ENCODE measurements at places on chromosomes 5 and 9.

DNA sequence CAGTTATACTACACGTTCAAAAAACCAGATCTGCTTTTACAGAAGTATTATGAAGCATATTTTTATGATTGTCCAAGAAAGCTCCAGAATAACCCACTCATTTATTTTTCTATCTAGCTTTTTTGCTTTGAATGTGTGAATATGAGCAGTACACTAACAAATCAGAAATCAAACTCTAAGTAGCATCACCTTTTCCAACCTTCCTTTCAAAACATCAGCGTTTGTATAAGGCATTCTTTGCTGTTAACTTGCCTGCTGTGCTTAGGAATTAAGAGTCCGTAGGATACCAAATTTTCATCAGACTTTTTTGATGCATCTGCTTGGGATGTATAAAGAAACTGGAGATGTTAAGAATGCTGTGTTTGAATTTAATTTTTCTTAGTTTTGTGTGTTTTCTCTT lies 3.8 kb downstream of the TLE4 start:
- no peak for DNase-seq

DNA sequence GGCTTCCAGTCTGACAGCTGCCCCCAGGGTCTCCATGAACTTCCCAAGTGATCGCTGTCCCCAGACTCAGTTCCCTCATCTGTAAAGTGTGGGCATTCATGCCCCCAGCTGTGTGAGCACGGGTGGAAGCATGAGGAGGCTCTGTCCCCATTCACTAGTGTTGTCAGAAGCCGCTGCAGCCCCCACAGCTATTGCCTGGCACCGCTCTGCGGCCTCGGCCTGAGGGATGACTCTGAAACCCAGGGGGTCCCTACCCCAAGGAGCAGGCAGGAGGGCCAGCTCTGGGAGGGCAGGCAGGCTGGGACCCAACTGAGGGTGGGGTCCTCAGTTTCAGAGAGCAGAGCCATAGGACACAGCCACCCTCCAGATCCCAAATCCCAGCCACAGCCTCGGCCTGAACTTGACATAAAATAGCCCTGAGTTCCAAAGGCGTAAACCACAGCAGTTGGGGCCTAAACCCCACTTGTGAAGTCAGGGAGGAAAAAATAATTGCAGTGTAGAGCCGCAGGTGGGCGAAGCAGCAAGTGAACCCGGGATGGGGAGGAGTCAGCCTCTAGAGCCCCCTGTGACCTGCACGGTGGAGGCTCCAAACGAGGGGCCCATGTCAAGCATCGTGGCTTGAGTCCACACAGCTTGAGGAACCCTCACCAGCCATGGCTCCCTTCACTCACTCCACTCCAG lies 66.0 kb upstream of the ADAMTS2 start:
- no peak for DNase-seq

DNA sequence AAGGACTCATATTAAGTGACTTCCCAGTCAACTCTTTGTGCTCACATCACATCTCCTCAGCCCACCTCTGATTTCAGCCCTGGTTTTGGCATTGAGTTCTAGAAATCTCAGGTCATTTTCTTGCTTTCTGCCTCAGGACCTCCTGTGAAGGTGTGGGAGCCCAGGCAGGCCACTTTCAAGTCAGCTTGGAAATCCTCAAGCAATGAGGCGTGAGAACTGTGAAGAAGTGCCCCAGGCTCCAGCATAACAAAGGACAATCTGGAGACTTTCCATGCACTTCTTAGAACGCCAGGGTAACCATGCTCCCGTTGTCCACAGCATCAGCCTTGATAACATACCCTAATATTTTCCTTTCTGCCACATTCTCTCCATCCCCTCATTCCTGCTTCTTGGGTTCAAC lies 131.2 kb upstream of the MAP3K1 start:
- no peak for DNase-seq

DNA sequence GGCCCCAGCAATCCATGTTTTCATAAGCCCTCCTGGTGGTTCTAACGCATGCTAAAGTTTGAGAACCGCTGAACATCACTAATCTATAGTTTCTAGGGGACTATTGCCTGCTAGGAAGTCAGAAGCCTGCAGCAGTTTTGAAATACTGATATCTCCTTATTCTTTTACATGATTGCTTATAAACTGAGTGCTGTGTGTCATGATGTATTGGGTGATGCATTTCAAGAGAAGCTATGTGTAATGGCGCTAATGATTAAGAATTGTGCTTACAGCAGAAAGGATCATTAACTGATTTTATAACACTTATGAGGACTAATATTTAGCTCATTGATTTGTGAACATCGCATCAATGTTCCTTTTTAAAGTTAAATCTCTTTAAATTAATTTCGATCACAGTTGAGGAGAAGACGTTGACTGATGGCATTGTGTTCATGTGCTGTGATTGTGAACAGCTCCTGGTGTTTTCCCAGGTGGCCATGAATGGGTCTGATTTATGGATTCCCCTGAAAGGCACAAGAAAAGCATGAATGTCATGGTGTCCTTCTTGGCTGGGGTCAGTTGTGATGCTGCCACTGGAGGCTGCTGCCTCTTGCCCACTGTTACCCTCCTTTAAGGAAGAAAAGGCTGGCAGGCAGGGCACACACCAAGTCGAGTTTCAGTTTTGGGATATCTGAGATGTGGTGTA lies 12.0 kb upstream of the DAP start:
- no peak for DNase-seq

- DNase-seq: no peak
Measured at GRCh38 chr5:173823274-173823644, 64.9 kb upstream of the CPEB4 start.

DNA sequence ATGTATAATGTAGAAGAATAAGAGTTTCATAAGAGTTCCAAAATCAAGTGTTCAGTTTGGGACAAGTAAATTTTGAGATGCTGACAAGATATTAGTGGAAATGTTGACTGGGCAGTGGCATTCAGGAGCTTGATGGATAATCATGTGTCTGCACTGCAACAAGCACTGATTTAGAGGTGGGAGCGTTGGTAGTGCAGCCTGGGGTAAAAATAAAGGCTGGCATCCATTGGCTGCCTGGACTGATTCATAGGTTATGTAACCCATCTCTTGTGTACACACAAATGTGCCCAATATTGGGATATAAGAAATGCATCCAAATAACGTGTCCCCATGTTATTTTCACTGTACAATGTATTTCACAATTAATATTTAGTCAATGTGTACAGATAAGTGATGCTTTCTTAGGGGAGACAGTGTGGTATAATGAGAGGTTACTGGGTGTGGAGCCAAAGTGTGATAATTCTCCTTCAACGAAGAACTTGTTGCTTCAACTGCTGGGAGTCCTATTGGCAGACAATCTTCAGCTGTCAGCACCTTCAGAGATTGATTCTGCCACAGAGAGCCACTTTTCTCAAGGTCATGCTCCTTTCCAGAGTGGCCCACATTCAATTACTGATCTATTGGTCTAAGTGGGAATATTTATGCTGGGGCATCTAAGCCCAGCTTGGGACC lies 20.9 kb upstream of the SMC2 start:
- DNase-seq: no peak
